ENCODE measurements at places on chromosomes 12 and 14.

- DNase-seq = no peak
Observed at GRCh38 chr14:71250347-71250746, 343.1 kb downstream of the PCNX1 start.

GRCh38 chr14:63614679-63615363 lies 26.9 kb downstream of the WDR89 start:
- DNase-seq = peak; percentile 16

GRCh38 chr14:68873376-68873775 lies 80.5 kb upstream of the ZFP36L1 start:
- no peak for DNase-seq

DNA sequence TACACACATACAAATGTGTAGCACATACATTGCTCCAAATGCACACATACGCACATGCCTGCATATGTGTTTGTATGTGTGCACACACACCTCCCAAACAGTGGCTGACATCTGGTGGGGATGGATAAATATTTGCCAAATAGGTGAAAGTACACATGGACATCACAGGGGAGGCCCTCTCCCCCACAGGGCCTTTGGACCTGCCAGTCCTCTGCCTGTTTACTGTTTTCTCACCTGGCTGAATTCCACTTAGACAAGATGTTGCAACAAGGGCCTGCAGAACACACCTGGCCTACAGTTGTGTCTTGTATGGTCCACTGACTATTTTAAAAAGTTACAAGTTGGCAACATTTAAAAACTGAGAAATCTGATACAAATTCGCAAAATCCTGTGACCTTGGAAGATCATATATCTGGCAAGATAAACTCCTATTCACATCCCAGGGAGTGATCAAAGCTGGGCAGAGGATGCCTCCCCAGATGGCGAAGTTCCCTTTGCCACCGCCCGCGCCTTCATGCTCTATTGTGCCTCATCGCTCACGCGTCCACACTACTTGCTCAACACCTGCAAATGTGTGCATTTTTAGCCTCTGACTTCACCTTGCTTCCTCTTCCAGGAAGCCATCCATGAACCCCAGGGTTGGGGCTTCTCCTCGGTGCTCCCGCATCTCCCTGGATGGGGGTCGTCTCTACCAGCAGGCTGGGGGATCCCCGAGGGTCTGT lies 118.4 kb upstream of the FZD10 start:
- no peak for DNase-seq

- DNase-seq = no peak
Observed at GRCh38 chr12:122148657-122149056, 25.4 kb downstream of the IL31 start.

GRCh38 chr14:24430682-24431568 lies 1.2 kb downstream of the KHNYN start:
- no peak for DNase-seq

GRCh38 chr14:104806625-104807465 lies 5.9 kb downstream of the ZBTB42 start:
- no peak for DNase-seq

DNA sequence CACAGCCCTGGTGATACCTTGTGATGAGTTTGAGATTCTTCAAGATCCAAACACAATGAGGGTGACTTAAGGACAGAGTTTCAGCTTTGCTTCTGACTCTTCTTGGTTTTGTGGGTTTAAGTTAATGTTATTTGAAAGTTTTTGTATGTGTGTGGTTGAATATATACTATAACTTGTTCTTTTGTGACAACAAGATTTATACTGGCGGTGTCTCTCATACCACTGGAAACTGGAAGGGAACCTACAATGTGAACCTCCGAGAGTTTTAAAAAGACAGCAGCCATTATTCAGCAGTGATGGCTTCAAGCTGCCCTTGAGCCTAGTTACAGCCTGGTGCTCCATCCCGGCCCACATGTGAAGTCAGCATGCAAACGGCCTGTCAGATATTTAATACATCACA lies 87.9 kb upstream of the IGF1 start:
- no peak for DNase-seq

- DNase-seq = no peak
Observed at GRCh38 chr12:41264281-41264680, 76.2 kb downstream of the PDZRN4 start.

DNA sequence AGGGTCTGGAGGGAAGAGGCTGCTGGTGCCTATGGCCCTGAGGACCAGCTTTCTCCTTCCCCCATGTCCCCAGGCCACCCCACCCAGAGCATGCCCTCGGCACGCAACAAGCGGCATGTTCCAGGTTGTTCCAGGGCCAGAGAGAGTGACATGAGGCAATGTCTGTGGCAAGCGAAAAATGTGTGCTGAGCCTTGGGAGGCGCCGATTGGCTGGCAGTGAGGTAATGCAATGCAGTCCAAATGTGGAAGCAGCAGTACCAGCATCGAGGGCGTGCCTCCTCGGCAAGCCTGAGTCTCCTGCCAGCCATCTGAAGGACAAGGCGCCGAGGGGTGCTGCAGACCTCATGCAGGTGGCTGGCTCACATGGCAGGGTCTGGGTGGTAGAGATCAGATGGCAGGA lies 423.8 kb downstream of the NRXN3 start:
- DNase-seq = no peak

DNA sequence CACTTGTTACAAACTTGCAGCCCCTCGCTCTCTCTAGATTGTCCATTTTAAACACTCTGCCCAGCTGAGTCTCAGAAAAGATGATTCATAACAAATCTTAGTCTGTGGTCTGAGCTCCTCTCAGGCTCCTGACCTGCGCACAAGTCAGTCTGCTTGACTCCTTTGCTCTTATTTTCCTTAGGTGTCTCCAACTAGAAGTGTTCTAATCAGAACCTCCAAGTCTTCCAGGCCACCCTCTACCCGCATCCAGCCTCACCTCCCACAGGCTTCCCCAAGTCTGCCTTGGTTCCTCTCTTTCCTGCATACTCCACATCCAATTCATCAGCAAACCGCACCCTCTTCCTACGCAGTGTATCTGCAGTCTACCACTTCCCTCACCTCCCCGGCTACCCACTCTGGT lies 42.4 kb upstream of the BDKRB2 start:
- DNase-seq = no peak

- DNase-seq = no peak
Observed at GRCh38 chr12:111024205-111024801, 103.9 kb upstream of the MYL2 start.

DNA sequence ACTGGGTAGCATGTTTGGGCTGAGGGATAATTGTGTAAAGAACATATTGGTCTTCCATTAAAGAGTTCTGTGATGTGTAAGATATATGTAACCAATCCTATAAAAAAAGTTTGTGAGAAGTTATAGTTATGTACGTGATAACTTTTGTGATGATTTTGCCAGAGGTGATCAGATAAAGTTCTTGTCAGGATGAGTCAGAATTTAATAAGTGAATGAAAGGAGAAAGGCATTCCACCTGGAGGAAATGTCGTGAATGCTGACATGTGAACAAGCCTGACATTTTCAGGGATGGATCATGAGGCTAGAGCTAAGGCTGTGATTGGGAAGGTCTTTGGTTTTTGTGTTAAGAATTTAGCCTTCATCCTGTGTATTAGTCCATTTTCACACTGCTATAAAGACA lies 241.5 kb downstream of the SNAPC1 start:
- DNase-seq = no peak

DNA sequence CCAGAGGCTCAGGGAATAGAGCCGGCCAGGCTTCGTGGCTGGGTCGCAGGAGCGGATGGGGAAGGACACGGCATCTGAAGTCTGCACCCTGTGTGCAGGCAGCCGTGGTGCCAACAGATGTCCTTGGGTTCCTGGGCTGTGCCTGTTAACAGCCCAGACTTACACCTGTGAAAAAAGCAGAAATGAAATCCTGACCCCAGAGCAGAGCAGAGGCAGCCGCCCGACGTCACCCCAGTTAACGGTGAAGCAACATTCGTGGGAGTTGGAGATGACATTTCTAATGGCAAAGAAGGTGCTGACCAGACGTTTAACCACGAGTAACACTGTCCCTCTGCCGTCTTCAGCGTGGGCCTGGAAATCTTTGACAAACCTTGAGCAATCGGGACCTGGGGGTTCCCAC lies 200.3 kb upstream of the DIO3 start:
- DNase-seq = no peak

GRCh38 chr12:45490232-45490881 lies 239.1 kb upstream of the ARID2 start:
- no peak for DNase-seq

DNA sequence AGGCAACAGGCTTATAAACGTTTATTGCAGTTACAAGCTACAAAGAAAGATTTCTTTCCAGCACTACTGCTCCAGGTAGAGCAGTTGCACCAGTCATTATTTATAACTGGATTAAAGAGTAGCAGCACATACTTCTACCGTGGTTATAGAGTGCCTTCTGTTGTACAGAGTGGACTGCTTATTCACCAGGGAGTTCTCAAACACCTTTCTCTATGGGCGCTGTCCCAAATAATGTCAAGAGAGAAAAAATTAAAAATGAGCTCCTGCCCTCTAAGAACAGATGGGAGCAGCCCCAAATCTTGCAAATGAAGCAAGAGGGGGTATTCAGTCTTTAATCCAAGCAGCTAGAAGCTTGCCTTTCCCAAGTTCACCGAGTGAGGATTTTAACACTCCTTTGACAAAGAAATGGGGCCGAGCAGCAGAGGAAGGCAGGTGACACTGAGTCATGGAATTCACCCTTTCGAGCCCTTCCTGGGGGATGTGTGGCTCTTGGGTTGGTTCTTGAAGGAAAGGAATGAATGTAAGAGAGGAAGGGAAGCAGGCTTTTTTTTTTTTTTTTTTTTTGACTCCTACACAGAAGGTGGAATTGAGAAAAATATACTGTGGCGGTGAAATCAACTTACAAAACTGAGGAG lies 181.2 kb downstream of the PRKCH start:
- DNase-seq = no peak

DNA sequence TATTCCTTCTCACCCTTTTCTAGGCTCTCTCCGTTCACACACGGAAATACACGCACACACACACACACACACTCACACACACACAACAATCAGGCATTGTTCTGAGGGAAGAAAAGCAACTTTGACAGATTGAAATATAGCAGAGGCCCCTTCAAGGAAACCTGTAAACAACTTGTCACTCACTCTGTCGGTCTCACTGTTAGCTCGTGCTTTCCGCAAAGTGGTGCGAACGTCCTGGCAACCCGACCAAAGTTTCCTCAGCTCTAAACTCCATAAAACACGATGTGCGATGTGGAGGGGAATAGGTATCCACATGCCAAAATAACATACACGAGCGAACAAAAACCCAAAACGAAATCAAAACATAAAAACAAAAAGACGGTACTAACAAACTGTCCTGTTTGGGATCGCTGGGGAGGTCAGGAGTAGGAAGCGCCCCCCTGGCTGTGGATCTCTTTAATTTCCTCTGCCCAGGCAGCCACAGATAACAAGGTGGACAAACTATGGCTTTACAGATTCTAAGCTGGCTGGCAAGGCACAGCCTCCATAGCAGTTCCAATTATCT lies 822 bp upstream of the SOX5 start:
- peak; percentile 31 for DNase-seq

DNA sequence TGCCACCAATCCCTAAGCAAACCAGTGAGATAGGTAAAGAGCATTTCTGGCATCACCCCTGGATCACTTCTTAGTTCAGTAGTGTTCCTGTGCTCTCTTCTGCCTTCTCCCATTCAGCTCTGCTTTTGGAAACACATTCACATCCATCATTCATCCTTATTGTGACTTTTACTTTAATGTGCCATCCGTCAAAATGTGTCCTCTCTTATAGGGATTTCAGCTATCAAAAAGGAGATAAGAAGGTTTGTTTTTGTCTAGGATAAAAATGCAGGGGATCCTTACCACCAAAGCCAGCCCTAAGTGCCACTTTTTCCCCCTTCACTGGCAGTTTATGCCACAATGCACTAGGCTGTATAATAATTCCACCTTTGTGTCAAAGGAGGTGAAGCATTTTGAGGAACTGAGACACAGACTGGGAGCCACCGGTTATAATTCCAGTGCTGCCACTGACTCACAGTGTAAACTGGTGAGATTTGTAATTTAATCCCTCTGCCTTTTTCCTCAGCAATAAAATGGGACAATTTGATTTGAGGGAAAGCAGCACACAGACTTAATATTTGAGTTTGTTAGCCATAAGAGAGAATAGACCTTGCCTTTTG lies 158.6 kb downstream of the PAX9 start:
- DNase-seq = no peak

- DNase-seq = peak; percentile 25
Observed at GRCh38 chr12:1204581-1205121, 213.6 kb downstream of the ERC1 start.

- no peak for DNase-seq
Observed at GRCh38 chr14:55416866-55417265, 5.2 kb upstream of the ATG14 start.
